ENCODE measurements at places on chromosomes 6 and 20.
A peak's percentile ranks its signal among the peaks of the same experiment; 100 is the strongest.

GRCh38 chr6:151901009-151901411 is 93.5 kb downstream of the ESR1 start:
- DNase-seq: no peak

- DNase-seq: no peak
These were observed 572 bp downstream of the SLC2A4RG start for GRCh38 chr20:63740070-63740626.

DNA sequence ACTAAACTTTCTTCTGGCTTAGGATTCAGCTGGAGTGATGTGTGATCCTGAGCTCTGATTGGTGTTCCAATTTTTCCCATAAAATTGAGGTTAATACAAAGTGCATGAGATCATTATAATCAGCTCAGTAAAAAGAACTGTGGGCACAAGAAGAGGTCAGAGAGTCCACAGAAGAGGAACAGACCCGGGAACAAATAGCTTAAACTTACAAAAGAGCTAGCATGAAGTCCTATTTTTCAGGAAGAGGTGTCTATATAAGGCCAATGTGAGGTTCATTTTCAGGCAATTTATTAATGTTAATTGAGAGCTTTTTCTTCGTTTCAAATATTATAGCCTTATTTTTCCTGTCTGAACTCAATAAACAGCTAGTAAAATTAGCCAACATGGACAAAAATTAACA is 26.9 kb upstream of the STX11 start:
- DNase-seq: no peak

DNA sequence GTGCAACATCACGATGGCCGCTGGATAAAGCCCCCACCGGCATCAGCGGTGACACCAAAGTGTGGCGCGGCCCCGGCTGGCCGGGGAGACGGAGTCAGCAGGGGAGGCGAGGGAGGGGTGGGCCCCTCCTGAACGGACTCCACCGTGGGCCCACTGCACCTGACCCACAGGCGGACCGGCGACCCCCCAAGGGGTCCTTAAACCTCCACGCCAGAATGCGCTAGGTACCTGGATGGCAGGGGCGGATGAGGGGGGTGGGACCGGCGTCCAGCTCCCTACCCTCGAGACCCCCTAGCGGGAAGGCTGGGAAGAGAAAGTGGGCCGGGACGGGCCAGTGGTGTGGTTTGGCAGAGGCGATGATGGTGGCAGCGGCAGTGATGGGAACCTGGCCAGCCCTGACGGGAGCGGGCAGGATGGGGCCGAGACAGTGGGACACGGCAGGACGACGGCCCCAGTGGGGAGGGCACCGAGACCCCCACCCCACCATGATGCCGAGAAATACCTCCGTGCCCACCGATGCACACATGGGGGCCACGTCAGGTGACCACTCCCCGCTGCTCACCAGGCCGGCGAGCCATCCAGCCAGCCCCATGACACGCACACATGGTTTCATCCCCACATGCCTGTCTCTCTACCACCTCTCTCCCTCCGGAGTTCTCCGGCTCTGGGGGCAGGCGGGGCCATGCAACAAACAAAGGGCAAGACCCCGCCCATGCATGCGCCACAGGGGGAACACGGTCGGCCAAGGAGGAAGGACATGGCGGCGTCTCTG is 771.9 kb upstream of the DEFB115 start:
- DNase-seq: no peak

DNA sequence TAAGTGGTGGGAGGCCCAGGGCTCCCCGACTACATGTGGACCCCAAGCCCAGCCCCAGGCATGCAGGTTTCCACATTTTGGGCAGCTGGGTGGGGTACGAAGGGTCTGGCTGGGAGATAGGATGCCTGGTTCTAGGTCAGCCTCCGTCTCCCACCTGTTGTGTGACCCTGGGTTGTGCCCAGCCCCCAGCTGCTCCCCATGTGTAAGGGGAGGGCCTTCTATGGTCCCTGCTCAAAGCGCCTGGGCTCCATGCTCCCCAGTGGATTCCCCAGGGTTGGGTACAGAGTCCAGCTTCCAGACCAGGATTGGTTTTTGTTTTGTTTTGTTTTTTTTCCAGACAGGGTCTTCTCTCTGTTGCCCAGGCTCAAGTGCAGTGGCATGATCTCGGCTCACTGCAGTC is 1.1 kb upstream of the VWA7 start:
- DNase-seq: no peak

DNA sequence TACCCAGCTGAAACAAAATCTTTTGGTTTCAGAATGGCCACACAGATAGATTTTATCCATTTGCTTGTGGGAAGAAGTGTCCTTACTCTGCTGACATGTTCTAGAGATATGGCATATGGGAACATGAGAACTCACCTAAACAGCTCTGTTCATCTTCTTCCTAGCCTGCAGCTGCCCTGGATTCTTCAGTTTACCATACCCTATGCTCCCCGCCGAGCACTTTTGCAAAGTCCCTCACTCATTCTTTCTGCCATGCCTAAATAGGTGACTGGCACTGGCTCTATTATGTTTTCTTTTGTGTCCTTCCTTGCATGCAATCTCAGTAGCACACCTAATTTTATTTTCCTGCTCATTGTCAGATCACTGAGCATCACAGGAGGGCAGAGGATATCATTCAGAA is 293.7 kb upstream of the RSPO3 start:
- no peak for DNase-seq

- DNase-seq: no peak
These were observed 123.3 kb upstream of the SLC2A12 start for GRCh38 chr6:134175532-134176263.

- DNase-seq: no peak
These were observed 563.1 kb downstream of the TFAP2A start for GRCh38 chr6:9851541-9852380.

DNA sequence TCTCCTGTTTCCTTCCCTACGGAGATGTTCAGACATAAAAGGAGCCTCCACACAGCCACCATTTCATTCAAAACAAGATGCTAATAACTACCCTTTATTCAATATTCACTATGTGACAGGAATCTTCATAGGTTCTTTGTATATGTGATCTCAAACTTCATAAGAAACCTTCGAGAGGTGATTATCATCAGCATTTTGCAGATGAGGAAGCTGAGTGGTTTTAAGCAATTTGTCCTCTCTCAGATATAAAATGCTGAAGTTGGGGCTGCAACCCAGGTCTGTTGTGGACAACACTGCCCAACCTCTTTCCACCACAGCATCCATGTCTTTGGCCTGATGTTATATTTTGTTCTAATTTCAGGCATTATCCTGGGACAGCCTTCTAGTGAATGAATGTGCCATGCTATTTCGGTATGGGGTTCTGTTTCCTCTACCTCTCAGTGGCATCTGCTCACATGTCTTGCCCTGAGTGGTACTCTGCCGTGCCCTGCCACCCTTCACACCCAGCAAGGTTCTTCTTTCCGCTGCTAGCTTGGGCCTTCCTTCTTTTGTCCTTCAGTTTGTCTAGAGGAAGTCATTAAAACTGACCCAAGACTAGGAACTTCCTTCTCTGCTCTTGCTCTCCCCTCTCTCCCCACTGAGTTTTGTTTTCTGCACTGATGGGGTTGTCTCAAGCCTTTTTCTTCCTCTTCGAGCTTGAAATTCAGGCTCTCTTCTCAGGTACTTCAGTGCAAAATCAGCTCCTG is 300.9 kb upstream of the PRDM1 start:
- no peak for DNase-seq

DNA sequence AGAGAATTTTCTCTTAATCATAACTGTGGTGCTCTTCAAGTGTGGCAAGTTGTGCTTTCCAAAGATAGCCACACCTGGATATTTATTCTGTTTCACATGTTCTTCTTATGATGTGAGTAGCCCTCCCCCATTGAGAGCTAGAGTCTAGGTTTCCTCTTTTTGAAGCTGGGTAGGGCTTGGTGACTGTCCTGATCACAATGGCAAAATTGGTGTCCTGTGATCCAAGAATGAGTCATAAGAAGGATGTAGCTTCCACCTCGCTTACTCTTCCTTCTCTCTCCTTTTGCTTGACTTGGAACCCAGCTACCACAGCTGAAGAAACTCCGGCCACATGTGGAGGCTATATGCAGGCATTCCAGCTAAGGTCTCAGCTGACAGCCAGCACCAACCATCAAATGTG is 7.4 kb upstream of the IGF2R start:
- DNase-seq: no peak

DNA sequence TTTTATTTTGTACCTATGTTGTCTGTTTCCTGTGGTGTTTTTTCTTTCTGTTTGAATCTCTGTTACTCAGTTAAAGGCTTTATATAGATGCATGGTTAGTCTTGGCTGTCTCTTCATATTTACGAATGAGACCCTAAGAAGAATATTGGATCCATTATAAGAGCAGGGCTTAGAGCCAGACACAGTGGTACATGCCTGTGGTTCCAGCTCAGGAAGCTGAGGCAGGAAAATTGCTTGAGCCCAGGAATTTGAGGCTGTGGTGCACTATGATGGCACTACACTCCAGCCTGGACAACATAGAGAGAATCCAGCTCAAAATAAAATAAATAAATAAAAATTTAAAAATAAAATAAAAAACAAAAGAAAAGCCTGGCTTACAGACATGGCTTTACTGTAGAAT is 211.1 kb downstream of the SOD2 start:
- DNase-seq: no peak

DNA sequence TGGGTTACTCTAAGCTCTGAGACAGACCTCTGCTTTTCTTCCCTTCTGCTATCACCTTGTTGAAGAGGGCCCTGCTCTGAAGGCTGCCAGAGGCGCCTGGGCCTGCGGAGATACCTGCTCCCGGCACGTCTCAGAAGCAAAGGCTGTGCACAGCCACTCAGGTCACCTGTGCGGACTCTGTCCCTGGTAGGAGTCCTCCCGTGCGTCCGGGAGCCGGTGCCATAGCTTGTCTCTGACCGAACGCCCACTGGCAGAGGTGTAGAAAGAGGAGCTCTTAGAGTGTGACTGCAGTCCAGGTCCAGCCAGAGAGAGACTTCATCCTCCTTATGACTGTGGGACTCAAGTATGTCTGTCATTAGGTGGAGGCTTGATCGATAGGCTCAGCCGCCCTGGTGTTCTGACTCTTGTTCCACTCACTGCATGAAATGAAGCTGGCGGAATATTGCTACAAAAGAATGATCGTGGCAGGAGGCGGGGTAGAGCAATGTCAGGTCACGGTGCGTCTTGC is 51.0 kb upstream of the UNC93A start:
- DNase-seq: no peak

GRCh38 chr20:58808271-58809046 is 42.2 kb downstream of the GNAS-AS1 start:
- no peak for DNase-seq

DNA sequence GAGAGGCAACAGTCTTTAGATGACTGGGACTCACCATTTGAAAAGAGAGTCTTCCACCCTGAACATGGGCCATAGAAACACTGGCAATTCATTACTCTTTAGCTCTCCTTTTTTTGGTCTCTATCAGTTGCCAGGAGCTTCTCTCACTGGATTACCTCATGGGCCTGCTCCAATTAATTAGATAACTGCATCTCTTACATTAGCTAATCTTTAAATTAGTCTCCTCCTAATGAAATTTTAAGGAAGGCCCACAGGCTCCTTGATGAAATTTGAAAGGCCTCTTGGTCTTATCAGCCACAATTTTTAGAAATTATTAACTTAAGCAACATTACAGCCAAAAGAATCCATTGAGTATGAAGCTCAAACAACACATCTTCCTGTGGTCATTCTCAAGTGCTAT is 184.4 kb downstream of the UNC5CL start:
- DNase-seq: no peak

- DNase-seq: no peak
These were observed 265.0 kb downstream of the ADGRG6 start for GRCh38 chr6:142566628-142567396.

DNA sequence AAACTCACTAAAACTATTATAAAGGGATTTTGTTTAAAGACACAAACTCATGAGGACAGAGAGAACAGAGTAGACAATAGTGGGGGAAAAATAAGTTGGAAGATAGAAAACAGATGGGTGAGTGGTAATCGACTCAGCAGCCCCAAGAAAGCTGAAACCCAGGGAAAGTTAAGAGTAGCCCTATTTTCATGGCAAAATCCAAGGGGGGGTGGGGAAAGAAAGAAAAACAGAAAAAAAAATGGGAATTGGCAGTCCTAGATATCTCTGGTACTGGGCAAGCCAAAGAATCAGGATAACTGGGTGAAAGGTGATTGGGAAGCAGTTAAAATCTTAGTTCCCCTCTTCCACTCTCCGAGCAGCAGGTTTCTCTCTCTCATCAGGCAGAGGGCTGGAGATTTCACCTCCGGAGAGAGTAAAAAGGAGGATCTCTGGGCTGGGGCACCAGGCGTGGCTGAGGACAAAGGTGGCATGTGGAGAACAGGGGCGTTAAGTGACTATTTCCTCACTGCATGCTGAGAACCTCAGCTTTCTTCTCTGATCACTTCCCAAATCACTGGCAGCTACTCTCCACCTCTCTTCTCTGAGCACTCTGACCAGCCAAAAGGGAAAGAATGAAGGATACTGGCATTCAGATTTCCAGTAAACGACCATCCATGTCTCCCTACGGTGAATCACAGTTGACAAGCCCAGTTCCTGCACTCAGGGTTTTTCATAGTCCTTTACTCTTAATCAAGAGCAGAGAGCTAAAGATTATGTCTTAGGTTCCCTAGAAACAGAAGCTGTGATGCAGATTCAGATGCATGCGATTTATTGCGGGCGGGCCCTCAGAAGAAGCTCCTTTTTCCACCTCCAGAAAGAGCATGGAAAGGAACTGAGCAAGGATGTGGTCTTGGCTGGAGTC is 7.3 kb upstream of the RNF24 start:
- DNase-seq: no peak

DNA sequence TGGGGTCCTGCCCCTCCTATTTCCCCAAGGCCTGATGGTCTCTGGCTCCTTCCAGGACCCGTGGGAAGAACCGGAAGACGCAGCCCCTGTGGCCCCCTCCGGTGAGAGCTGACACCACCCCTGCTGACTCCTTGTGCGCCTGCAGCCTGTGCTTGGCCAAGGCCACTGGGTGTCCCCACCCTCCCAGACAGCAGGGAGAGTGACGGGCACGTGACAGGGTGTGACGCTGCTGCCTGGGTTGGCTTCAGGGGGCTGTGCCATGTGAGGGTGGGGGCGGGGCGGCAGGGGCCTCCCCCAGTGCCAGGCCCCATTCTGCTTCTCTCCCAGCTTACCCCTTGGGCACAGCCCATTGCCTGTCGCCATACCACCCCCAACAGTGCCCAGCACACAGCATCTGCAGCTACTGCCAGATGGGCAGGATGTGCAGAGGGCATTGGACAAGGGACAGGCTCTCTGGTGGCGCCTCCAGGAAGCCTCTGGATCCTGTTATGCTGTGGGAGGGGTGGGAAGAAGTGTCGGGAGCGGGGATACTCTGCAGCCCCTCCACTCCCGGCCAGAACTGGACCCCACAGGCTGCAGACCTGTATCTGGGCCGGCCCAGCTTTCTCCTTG is 2.9 kb downstream of the BIRC7 start:
- DNase-seq: no peak

DNA sequence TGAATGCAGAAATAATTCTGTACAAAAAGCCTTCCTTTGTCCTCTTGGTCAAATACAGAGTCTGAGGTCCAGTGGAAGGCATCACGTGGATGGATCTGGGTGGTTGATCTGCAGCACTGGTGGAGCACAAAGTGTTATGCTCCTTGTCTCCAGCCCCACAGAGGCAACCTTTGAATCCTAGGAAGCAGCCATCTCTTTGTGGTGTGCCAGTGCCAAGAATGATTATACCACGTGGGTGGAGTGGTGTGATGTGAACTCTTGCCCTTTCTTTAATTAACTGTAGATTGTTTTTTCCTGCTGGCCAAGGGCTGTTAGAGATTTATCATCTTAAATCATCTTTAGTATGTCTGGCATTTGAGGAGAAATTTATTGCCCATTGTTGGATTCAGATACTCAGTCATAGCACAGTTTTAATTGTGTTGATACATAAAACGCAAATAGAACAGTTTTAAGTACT is 31.1 kb downstream of the NCOA7 start:
- peak; percentile 37 for DNase-seq

- no peak for DNase-seq
These were observed 15.1 kb downstream of the ACSS1 start for GRCh38 chr20:25042531-25043498.
